Cardiac septum (tissue), 1 donor: ENCODE measurements at places on chromosomes 6 and 20.

DNA sequence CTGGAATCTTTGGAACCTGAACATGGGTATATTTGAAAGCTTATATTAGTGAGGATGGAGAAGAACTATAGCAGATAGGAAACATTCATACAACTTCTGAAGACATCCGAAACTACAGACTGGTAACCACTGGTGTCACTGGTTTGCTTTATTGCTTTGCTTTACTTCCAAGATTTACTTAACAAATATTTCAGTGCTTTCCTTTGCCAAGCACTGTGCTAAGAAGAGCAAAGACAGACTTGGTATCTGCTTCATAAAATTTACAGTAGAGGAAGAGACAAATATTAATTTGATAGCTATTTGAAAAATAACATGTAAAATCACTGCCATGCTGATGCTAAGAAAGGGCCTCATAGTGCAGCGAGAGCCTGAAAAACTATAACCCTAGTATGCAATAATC is 1.8 kb downstream of the TPD52L1 start:
- DNase-seq = no peak

- DNase-seq = no peak
These were observed 42.3 kb downstream of the CCDC170 start for GRCh38 chr6:151536188-151536479.

GRCh38 chr20:6180531-6180930 is 57.7 kb upstream of the FERMT1 start:
- no peak for DNase-seq

DNA sequence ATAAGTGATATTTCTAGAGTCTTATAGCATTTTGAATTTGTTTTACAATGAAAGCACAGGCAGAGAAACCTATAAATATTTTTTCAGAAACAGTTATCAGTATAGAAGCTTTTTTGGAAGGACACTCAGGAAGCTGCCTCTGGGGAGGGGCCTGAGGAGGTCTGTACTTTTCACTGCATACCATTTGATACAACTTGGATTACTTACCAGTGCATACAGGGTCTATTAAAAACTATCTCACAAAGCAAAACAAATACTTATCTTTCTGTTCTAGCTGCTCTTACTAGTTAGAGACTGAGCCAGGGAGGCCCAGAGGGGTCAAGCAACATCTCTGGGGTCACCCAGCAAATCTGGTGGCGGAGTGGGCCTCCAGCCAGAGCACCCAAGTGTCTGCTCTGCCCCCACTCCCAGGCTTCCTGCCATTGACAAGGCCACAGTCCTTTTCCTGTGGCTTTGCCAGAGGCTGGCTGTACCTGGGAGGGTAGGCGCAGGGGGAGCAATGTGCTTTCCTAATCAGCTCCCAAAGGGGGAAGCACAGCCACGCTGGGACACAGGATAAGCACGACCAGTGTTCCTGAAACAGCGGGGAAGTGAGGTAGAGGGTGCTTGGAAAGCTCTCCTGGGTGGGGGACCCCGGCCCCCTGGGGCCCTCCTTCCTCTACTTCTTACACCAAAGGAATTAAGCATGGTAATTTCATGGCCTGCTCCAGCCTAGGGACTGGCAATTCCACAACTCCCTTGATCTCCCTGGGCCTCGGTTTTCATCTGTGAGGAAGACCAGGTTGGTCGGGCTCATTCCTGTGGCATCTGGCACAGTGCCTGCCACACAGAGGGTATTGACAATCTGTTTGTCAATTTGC is 7.8 kb downstream of the TCF15 start:
- DNase-seq = no peak

- DNase-seq = no peak
These were observed 6.0 kb downstream of the STMND1 start for GRCh38 chr6:17107863-17108262.

DNA sequence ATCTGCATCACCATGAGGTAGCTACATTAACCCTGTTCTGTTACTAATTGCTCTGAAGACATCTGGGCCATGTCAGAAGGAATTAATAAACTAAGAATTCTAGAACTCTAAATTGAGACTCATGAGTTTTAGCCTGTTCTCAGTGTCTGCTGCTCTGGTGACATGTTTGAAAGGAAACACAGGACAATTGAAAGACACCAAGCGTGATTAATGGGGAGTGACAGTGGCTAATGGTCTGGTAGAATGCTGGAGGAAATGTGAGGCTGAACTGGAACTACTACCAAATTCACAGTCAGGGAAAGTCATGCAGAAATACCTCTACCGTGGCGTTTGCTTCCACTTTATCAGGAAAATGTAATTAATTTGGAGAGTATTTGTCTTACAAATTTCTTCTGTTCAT is 140.0 kb downstream of the TBC1D7 start:
- no peak for DNase-seq

GRCh38 chr6:73581293-73581692 is 60.5 kb upstream of the EEF1A1 start:
- no peak for DNase-seq

DNA sequence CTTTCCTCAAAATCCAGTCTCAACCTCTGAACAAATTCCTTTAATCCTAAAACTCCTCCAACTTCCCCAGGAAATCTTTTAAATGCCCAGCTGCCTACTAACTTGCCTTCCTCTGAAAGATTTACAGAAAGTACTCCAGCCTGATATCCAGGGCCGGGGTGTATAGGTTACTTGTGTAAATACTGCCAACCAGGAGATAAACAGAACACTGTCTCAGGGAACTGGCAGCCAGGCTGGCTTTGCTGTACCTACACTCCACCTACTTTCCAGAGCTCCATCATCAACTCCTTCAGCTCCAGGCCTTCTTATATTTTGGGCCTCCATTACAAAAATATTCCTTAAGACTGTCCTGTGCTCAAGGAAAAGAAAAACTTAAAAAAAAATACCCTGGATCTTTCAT is 85.9 kb downstream of the CEP162 start:
- no peak for DNase-seq

GRCh38 chr6:15148356-15148946 is 97.4 kb upstream of the JARID2 start:
- DNase-seq = no peak

DNA sequence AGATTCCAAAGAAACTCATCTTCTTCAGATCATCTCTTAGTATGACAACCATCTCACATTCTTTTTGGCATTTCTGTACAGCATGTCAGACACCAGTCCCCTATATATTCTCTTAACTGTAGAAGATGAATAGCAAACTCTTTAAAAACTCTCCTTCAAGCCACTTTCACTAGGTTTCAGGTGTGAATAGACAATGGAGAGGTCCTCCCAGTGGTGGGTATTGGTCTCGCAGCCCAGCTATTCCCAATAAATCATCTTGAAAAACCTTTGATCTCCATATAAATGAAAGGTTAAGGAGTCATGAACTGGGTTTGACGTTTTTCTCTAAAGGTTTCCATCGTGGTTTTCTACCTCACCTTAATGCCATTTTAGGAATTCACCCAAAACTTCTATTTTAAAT is 180.0 kb downstream of the GJA1 start:
- DNase-seq = no peak

DNA sequence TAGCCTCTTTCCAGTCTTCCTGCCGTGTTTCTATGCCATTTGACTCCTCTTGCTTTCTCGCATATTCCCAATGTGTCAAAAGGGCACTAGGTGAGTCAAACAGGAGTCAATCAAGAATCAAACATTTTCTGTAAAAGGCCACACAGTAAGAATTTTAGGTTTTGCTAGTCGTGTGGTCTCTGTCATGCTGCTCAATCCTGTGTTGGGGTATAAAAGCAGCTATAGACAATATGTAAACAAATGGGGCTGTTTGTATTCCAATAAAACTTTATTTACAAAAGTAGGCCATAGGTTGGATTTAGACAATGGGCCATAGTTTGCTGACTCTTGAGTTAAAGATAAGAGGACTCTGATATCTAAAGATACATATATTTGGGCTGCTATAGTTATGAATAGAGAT is 235.4 kb upstream of the BTBD3 start:
- DNase-seq = no peak
